ENCODE measurements at places on chromosomes 1 and 21.
A peak's percentile ranks its signal among the peaks of the same experiment; 100 is the strongest.

- no peak for DNase-seq
Observed at GRCh38 chr1:46070164-46070814, 62.1 kb downstream of the PIK3R3 start.

DNA sequence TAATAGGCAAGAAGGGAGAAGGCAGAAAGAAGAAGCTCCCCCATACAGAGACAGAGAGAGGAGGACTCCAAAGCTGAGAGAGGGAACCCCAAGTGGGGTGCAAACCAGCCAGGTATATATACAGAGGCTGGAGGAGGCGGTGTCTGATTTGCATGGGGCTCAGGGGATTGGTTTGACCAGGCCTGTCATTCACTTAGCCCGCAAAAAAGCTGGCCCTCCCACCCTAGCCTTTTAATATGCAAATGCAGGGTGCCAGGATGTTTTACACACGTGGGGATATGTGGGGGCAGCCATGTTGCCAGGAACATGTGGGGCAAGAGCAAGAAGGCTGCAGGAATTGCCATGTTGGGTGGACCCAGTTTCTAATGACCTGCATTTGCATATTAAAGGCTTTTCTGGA is 37.0 kb upstream of the TENT5B start:
- no peak for DNase-seq

- no peak for DNase-seq
Observed at GRCh38 chr1:33087677-33088076, 6.7 kb downstream of the AZIN2 start.

GRCh38 chr1:172298141-172298540 is 122.3 kb upstream of the C1orf105 start:
- DNase-seq, result no peak

- DNase-seq, result peak; percentile 29
Observed at GRCh38 chr1:118151312-118151937, 33.6 kb downstream of the SPAG17 start.

DNA sequence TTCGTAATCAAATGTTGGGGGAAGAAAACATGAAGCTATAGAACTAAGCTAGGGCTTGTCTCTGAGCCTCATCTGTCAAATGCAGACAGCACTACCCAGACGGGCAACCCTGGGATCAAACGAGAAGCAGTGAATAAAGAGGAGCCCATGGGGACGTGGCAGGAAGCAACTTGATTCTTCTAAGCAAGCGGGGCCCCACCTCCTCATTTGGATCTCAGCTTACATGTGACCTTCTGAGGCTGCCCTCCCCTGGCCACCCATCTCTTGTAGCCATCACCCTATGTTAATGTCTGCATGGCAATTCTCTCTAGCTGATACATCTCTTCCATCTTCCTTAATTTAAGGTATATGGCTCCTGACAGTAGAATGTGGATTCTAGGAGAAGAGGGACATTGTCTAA is 171.3 kb downstream of the IGSF21 start:
- no peak for DNase-seq

- DNase-seq, result no peak
Observed at GRCh38 chr1:9654051-9654833, 2.7 kb downstream of the PIK3CD start.

DNA sequence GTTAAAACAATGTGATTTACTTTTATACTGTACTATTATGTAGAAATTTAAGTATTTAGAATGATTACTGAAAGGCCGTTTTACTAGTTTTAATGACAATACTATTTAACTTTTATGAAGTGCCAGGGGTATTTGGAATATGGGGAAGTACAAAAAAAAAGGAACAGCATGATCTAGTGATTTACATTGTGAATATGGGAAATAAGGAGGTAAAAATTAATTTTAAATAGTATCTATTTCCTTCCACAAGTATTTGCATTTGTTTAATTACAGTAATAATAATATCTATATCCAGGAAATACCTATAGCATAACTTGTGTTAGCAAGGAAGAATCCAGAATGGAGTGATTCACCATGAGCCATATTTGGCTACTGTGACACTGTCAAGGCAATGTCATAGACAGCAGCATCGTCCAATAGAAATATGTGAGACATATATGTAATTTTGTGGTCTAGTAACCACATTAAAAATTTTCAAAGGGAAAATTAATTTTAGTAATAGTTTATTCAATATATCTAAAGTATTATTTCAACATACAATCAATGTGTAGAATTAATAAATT is 22.0 kb downstream of the CNST start:
- DNase-seq, result peak; percentile 59

DNA sequence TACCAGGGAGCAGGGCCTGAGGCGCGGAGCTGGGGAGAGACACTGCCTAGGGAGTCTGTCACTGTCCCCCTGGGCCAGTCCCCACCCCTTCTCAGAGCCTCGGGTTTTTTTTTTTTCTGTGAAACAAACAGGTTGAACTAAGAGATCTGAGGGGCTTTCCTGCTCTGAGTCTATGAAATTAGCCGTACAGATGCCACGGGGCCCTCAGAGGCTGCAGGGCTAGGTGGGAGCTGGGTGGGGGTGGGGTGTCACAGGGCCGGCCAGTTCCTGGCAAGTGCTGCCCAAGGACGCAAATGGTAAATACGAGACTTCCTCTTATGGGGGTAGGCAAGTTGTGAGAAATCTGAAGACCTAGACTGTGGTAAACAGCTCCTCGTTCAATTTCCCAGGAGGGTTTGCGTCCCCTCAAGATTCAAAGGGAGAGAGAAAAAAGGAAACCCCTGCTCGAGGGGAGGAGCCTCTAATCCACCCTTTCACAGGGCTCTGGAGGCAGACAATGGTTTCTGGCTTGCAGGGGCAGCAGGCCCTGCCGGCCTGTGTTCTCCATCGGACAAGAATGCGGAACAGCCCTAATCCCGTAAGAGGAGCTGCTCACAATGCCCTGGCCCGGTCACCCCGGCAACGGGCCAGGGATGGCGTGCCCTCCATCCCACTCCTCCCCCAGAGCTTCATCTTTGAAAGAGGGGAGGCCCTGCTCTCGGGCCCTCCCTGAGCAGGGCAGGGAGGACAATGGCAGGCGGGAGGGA is 7.8 kb downstream of the NUAK2 start:
- no peak for DNase-seq

DNA sequence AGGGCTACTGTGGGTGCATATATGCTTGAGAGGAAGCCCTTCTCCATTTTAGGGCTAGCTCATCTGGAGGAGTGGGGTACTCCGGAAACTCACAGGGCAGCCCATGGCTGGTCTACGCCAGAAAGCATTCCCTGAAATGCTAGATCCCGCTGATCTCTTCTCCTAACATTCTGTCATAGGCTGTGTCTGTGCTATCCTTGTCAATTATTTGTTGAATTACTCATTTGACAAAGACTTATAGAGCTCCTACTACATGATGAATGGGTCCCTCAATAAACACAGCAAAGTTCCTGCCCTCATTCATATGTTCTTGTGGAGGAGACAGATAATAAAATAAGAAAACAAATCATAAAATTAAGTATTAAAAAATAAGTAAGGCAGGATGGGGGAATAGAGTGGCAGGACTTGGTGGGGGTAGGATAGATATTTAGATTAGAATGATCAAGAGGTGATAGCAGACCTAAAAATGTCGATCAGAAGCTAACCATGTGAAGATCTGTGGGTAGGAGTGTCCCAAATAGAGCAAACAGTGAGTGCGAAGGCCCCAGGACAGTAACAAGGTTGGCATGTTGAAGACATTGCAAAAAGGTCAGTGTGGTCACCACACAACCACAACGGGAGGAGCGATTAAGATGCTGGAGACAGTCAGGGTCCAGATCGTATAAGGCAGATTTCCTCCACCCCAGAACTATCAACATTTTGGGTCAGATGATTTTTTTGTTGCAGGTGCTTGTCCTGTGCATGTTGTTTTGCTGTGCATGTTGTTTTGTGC is 13.2 kb downstream of the NGF start:
- no peak for DNase-seq

DNA sequence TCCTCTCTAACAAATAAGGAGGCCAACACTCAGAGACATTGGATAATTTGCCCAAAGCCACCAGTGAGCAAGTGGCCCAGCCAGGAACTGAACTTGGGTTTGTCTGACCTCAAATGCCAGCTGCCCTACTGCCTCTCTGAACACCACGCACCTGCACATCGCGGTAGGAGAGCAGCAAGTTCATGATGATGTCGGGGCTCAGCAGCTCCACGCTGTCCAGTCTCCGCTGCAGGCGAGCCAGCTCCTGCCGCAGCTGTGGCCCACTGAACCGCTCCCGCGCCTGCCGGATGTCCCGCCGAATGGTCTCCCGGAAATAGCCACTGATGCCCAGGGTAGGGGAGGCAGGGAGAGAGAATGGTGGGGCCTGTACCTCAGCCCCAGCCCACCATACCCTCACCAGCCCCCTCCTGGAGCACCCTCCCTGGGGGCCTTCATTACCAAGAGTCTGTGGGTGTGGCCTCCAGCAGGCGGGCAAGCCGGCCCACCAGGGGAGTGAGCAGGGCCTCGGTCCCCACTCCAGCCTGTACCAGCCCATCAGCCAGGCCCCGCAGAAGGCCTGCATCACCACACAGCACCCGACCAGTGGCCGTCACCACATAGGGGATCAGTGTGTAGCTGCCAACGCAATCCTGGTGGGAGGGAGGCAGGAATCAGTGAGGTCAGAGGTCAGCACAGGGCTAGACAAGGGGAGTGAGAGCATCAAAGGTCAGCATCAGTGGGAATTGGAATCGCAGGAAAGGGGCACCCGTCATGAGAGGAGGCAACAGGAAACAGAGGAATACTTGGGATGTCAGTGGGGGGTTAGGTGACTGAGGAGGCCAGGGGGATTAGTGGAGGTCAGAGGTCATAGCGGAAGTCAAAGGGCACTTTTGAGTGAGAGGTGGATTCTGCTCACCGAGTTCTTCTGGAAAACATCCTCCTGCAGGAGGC is 2.7 kb downstream of the MAP3K6 start:
- DNase-seq, result no peak

GRCh38 chr1:209835782-209836298 is 8.1 kb downstream of the UTP25 start:
- DNase-seq, result no peak

DNA sequence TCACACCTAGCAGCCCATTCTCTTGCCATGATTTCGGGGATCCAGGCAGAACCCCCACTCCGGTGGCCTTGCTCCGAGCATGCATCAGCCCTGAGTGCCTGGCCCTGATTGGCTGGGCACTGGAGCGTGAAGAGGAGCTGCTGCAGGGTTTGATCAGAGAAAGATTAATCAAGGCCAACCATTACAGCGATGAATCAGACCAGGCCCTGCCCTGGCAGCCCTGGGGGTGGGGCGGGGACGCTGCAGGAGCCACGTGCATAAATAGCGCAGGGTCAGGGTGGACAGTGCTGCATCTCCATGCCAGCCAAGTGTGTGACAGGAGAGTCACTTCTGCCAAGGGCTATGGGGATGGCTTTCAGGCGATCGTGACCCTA is 3.4 kb upstream of the FAM131C start:
- DNase-seq, result no peak

GRCh38 chr1:28439320-28439719 is 66.5 kb upstream of the RCC1 start:
- DNase-seq, result no peak

- DNase-seq, result no peak
Observed at GRCh38 chr1:97078872-97079271, 357.3 kb downstream of the PTBP2 start.

- DNase-seq, result no peak
Observed at GRCh38 chr1:56187405-56187804, 392.0 kb downstream of the PLPP3 start.

- no peak for DNase-seq
Observed at GRCh38 chr1:232769733-232770132, 35.5 kb upstream of the MAP10 start.

DNA sequence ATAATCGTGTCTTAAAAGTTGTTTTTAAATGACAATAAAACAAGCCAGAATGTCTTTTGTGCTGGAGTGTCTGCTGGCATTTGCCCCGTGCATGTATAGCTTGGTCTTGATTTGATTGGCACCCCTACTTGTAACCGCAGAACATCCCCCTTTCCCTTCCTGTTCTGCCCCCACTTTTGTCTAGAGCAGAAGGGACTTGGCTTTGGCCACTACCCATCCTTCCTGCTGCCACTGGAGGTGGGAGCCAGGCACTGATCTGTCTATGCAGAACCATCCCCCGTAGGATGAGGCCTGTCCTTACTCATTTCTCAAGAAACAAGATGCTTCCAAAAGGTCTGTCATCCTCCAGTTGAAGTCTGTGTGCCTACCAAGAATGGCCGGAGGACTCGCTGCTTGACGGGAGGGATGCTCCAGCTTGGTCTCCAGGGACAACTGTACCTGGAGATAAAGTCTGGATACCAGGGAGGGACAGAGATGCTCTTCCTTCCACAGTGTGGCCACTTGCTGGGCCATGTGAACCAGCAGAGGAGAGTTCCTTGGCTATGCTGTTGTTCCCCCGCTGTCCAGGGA is 1.1 kb upstream of the SLC27A3 start:
- no peak for DNase-seq

- no peak for DNase-seq
Observed at GRCh38 chr1:216323344-216323743, 99.9 kb downstream of the USH2A start.

GRCh38 chr1:29238620-29239002 is 2.3 kb downstream of the PTPRU start:
- DNase-seq, result no peak

GRCh38 chr21:41598561-41599431 is 90.8 kb upstream of the TMPRSS2 start:
- DNase-seq, result no peak

- DNase-seq, result no peak
Observed at GRCh38 chr1:74486036-74486435, 26.4 kb downstream of the LRRC53 start.

- no peak for DNase-seq
Observed at GRCh38 chr1:160618327-160618726, 28.5 kb downstream of the SLAMF1 start.

DNA sequence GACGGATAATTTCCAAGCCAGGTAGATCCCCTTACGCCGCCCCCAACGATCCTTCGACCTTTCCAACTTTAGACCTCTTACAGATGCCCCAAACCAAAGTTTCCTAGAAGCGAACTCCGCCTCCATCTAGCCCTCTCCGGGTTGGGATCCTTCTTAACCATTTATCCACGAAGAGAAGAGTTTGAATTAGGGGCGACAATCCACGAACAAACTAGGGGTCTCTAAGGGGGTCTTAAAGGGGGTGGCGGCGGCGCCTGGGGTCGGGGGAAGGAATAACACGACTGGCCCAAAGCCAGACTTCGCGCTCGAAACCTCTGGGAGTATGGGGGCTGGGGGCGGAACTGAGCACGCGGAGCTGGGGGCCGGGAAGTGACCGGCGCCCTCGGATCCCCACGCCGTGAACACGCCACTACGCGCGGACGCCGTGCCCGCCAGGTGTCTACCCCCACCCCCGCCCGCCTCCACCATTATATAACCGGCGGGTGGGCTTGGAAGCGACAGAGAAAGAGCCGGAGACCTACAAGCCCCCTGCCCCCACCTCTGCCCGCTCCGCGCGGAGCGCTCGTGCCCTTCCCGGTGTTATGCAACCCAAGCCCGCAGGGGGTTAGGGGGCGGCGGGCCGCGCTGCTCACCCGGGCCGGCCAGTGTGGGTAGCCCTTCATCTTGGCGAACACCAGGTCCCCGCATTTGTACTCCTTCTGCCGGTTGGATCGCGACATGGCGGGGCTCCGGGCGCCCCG is 594 bp downstream of the HDGF start:
- DNase-seq, result peak; percentile 42

DNA sequence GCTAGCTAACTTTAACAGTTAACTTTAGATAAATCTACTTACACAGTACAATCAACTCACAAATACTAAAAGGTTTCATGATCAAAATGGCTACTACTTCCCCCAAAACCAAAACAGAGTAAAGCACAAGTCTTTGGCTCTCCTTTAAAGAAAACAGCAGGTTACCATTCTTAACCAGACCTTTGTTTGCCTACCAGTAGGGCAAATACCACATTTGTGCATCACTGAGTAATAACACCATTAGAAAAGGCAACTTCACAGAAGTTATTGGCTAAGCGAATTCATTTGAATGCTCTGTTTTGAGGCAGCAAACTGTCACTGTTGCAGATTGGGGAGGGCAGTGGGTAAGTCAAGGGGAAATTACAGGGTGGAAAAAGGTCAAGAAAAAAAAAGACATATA is 17.3 kb upstream of the SERPINC1 start:
- DNase-seq, result no peak
